Cortex of kidney (tissue), 1 donor: ENCODE measurements at places on chromosomes 5 and 9.

DNA sequence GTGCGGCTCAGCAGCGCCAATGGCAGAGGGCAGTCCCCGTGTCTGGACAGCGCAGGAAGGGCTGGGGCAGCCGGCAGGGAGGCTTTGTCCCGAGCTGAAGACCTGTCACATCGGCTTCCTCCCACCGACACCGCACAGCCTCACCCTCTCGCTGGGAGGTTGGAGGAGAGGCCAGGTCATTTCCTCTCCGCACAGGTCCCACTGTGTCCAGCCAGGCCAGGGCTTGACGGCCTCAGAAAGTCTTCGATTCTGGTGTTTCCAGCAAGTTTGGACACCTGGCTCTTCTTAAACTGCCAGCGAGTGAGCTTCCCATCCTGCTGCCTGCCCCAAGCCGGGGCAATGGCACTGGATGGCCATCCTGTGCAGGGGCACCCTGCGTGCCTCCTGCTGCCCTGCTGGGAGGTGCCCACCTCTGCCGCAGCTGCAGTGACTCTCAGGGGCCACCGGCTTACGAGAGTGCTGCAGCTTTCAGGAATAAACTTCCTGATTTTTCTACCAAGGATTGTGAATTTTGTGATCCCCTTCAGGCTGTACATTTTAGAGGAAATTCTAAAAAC is 33.9 kb downstream of the AHRR start:
- no peak for DNase-seq

DNA sequence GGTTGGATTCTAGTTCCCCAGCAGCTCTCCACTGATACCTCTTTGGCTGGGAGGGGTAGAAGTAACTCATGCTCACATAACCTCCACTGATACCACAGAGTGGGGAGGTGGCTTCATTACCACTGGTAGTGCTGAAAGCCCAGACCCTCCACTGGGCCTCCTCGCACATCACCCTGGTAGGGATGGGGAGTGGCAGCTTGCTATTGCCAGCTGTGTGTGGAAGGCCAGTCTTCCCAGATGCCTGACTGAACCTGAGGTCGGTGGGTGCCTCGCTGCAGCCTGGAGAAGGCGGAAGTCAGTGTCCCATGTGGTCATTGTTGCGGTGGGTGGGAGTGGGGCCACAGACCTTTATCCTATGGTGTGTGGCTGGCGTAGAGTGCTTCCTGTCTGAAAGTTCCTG is 138.0 kb downstream of the TAF11L14 start:
- no peak for DNase-seq

GRCh38 chr9:4549751-4550295 is 59.6 kb downstream of the SLC1A1 start:
- no peak for DNase-seq

DNA sequence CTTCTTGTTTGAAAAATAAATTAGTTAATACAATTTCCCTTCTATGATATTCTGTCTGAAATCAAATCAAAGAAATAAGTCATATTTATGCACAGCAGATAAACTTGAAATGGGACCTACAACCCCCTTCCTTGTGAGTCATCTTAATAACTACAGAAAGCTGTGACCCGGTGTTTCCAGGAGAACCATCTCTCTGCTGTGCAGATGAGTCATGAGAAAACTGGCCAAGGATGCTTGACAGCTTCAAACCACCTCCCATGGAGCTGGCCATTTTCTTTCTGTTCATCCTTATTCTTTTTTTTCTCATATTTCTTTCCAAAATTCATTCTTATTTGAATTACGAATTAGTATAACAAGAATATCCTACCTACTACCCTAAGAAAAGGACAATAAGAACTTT is 43.4 kb upstream of the NR4A3 start:
- DNase-seq = no peak

GRCh38 chr9:98288881-98289280 is 33.4 kb upstream of the TBC1D2 start:
- no peak for DNase-seq

- no peak for DNase-seq
Observed at GRCh38 chr9:114820776-114821501, 15.1 kb upstream of the TNFSF15 start.

DNA sequence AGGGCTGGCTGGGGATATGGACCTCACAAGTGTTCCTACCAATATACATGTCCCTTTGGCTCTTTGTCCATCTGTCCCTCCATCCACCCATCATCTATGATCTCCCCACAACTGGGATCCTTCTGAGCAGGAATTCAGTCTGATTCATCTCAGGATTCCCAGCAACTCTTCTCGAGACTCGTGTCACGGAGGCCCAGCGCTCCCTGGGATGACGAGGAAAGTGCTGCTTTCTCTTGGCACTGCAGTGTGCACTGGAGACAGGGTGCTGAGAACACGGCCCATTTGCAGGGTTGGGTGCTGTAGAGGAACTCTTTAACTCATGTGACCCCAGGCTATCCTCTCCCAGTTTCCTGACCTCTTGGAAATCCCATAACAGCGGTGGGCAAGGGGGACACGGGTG is 72.9 kb downstream of the ANGPTL2 start:
- no peak for DNase-seq

DNA sequence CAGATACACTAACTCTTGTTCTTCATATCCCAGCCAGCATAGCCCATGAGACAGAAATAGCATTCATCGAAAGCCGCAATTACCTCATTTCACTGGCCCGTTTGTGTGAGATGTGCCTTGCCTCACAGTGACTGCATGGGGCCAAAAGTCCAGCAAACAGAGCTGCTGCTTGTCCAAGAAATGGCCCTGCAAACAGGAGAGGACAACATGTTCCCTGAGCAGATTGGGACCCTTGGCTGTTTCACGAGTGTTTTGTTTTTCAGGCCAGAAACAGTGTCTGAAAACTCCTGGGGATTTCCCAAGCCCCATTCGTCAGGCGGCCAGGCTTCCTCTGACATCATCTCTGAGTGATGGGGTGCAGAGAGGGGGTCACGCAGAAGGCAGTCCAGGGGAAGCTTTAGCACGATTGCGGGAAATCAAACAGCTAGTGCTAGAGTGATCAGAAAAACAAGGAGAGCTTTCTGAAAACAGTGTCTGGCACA is 503.6 kb upstream of the PAPPA start:
- no peak for DNase-seq

GRCh38 chr9:97811533-97812246 is 41.3 kb upstream of the FOXE1 start:
- DNase-seq = no peak

- DNase-seq = no peak
Observed at GRCh38 chr5:179301376-179301775, 43.9 kb downstream of the ADAMTS2 start.

DNA sequence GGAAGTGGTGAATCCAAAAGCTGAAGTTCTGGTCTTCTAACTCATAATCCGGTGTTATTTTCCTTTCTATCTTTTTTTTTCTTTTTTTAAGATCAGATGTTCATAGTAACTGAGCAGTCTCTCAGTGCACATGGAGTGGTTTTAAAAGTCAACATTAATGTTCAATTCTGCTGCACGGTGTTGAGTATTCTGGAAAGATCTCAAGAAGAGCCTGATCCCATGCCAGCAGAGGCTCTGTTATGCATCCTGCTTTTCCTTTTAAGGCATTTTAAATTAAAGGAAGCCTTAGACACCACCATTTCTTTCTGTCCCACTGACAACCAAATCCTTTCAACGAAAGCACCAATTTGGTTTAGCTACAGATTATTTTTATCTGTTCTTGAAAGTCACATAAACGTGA is 33.4 kb downstream of the SEMA5A start:
- no peak for DNase-seq

GRCh38 chr5:105030153-105030552 is 1467.6 kb upstream of the NUDT12 start:
- DNase-seq = no peak

GRCh38 chr5:160438316-160439204 is 16.9 kb downstream of the PTTG1 start:
- no peak for DNase-seq

GRCh38 chr9:130208600-130209347 is 36.6 kb downstream of the NCS1 start:
- no peak for DNase-seq

- no peak for DNase-seq
Observed at GRCh38 chr9:37921546-37922300, 17.8 kb upstream of the SLC25A51 start.

- no peak for DNase-seq
Observed at GRCh38 chr9:91817493-91818224, 132.4 kb downstream of the ROR2 start.

DNA sequence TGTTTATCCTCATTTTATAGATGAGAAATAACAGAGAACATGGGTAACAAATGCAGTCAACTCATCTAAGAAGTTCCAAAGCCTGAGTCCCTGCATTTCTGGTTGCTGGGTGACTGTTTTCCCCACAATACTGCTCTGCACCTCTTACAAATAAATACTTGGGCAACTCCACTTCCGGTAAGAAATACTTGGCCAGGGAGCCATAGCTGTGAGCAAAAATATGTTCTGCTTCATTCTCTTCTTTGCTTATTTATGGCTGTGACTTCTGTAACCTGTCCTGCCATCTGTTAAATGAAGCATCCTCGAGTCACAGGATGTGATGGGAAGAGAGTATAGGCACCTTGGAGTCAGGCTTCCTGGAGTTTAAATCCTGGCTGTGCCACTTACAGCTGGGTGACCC is 49.9 kb downstream of the GDNF start:
- no peak for DNase-seq

DNA sequence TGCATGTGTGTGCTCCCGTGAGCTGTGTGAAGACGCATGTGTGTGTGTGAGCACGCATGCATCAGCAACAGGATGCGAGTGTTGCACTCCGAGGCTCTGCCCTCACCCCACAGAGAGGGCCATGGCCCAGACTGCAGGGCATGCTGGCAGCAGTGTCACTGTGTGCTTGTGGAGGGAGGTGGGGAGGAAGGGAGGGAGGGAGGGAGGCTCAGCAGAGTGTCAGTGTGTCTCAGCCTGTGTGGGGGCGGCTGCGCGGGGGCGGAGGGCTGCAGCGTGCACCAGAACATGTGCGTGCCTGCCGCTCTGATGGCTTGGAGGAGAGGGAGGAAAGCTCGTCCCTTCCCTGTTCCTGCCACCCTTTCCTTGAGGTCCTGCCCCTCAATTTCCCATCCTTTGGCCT is 5.3 kb downstream of the CAMK2A start:
- DNase-seq = no peak

- DNase-seq = no peak
Observed at GRCh38 chr5:57550132-57550531, 67.5 kb upstream of the ACTBL2 start.

DNA sequence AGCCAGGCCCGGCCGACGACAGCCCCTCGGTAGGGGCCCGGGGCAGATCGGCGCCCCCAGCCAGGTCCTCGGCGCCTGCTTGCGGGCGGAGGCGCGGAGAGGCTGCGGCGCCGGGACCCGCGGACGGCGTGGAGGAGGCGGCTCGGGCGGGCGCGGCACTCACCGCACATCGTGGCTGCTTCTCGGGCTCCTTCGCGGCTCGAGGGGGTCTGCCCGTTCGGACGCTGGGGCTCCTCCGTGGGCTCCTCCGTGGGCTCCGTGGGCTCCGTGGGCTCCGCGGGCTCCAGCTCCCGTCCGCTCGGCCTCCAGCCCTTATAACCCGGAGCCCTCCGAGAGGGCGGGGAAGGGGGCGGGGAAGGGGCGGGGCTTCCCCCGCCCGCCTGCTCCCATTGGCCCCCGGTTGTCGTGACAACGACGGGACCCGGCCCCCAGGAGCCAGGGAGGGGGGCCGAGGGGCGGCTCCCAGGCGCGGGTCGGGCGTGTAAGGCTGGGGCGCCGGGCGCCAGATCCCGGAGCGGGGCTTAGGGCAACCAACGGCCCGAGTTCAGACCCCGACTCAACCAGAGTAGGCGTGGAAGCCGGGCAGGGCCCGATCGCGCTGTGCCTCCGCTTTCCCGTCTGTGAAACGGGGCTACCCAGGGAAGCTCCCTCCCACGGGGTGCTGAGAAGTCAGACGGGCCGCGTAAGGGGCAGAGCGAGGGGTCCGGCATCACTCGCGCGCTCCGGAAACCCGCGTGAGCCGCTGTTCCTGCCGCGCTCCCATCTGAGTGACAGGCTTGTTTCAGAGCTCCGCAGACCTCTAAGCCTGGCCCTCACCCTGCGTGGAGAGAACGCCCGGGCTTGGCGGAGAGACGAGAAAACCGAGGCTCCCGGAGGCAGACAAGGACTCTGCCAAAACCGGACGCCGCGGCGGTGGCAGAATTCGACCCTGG is at the start of gene GFPT2:
TSS of gene GFPT2 (minus strand) at position 289 of the 932 bp plus-strand sequence. CDS start at position 170, 119 bp downstream.
- DNase-seq = no peak

DNA sequence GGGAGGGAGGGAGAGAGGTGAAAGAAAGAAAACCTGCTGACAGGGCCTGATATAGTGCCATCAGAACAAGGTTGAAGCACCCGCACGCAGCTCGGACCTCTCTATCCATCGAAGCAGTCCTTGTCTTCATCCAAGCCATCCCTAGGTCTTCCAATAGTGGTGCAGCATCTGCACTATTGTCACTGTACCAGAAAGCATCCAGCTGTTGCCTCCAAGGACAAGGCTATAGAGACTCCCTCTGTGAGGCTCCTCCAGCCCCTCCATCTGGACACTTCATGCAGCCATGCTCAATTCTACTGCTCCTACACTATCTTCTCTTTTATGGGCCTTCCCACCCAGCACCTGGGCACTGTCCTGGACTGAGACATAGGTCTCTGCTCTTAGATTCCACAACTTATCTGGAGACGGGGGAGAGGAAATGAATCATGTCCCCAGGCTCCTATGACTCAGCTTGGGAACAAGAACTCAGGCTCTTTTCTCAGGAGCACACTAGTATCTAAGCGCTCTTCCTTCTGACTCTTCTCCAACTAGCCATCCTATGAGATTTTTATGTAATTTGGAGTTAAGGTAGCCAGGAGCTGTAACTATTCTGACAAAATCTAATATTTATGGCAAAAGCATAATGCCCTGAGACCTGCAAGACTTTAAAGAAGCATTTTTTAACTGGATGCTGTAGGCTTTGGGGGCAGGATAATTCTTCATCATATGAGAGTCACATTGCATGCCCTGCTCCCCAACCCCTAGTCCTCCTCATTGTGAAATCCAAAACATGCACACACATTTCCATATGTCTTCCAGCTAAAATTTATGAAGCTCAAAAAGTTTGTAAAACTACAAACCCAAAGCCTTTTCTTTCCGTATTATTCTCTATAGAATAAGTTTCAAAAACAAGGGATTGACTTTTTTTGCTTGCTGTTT is 446.8 kb downstream of the CCDC171 start:
- DNase-seq = no peak

GRCh38 chr9:649128-650074 is 192.1 kb upstream of the DMRT1 start:
- DNase-seq = no peak

- no peak for DNase-seq
Observed at GRCh38 chr5:58444805-58445204, 15.1 kb downstream of the PLK2 start.

DNA sequence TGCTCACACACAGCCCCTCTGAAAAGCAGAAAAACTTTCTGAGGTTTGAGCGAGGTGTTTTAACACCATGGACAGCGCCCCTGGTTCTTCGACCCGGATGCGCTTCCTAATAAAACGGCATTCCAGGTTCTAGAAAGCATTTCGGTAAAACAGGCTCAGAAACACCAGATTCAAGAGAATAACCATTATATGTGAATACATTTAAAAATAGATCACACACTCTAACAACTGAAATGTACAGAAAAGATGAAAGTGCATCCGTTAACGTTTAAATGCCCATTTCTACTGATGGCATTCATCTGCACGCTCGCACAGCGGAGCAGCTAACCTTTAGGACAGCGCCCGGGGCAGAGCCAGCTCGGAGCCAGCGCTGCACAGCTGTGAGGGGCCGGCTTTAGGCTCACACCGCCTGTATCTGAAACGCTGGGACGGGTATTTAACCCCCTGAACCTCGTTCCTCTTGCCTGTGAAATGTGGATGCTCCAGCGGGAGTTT is 26.3 kb upstream of the TENT4A start:
- DNase-seq = no peak
